ENCODE measurements at places on chromosomes 5 and 9. TPM values are rescaled to one million over a fixed set of nuclear protein-coding genes. Genes with fewer than 3 reads are reported as not detected.

KCNIP1 gene
- total RNA-seq: 2.5 TPM

PCDHB7 gene
- total RNA-seq: 1.1 TPM

GFI1B gene
- 0.59 TPM for total RNA-seq

GRM6 gene
- not detected for total RNA-seq

GABRA1 gene
- total RNA-seq: not detected

SCGB3A2 gene
- total RNA-seq: not detected

GDNF gene
- total RNA-seq: 2.7 TPM

MTMR12 gene
- total RNA-seq: 27.7 TPM

OR13C5 gene
- total RNA-seq: not detected

POU5F2 gene
- 4.9 TPM for total RNA-seq

CCDC171 gene
- 9.2 TPM for total RNA-seq

WDR38 gene
- not detected for total RNA-seq

TAF1L gene
- total RNA-seq: under 0.01 TPM

ADCY2 gene
- total RNA-seq: 6.9 TPM

TLR4 gene
- total RNA-seq: 14.2 TPM

NMUR2 gene
- total RNA-seq: 0.10 TPM

CNTNAP3B gene
- total RNA-seq: 7.6 TPM

SEC16A gene
- total RNA-seq: 26.5 TPM

LCNL1 gene
- 0.20 TPM for total RNA-seq

CDO1 gene
- 26.8 TPM for total RNA-seq

TTC16 gene
- not detected for total RNA-seq

SOWAHA gene
- total RNA-seq: 0.10 TPM

NLN gene
- total RNA-seq: 16.0 TPM

ZDHHC11B gene
- total RNA-seq: 0.89 TPM

PCDHGB1 gene
- total RNA-seq: 2.6 TPM

INSYN2B gene
- 0.10 TPM for total RNA-seq

CA9 gene
- total RNA-seq: 2.2 TPM

GNA14 gene
- 1.6 TPM for total RNA-seq

TCERG1 gene
- 65.2 TPM for total RNA-seq

ABO gene
- 0.39 TPM for total RNA-seq

FAM221B gene
- not detected for total RNA-seq

PCAT7 gene
- total RNA-seq: 0.10 TPM

Measured in skin of body (tissue), 3 donors.